Common myeloid progenitor, CD34-positive (primary cell): ENCODE measurements at places on chromosomes 3 and 15.

- no peak for DNase-seq
- no peak overlapping the region for H3K4me3 ChIP-seq
- no peaks in the 10 kb centered on the region for H3K36me3 ChIP-seq
These were observed 223.7 kb downstream of the FMN1 start for GRCh38 chr15:32970847-32971246.

GRCh38 chr3:184570489-184570888 lies 8.9 kb downstream of the EPHB3 start:
- peaks cover 29% of the 10 kb centered on the region for H3K4me1 ChIP-seq
- DNase-seq: no peak
- H3K36me3 ChIP-seq: no peaks in the 10 kb centered on the region
- no peak overlapping the region for H3K4me3 ChIP-seq
- H3K27me3 ChIP-seq: peaks cover 3% of the 10 kb centered on the region

DNA sequence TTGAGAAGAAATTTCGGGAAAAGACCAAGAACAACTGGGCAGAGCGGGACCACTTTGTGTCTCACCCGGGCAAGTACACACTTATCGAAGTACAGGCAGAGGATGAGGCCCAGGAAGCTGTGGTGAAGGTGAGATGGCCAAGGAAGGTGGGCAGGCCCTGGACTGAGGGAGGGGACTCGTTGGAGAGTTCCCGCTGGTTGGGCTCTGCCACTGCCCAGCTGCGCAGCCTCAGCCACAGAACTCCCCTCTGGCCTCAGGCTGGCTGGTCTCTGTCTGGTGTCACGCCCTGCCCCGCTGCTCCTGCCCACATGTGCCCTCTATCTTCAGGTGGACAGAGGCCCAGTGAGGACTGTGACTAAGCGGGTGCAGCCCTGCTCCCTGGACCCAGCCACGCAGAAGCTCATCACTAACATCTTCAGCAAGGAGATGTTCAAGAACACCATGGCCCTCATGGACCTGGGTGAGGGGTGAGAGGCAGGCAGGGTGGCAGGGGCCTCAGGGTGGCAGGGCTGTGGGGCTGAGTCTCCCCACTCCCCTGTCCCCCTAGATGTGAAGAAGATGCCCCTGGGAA lies 2.4 kb downstream of the PARP3 start:
- peaks cover 21% of the 10 kb centered on the region for H3K4me1 ChIP-seq
- no peaks in the 10 kb centered on the region for H3K27me3 ChIP-seq
- no peak overlapping the region for H3K4me3 ChIP-seq
- H3K27ac ChIP-seq: no peak overlapping the region
- no peak for DNase-seq
- no peaks in the 10 kb centered on the region for H3K36me3 ChIP-seq

DNA sequence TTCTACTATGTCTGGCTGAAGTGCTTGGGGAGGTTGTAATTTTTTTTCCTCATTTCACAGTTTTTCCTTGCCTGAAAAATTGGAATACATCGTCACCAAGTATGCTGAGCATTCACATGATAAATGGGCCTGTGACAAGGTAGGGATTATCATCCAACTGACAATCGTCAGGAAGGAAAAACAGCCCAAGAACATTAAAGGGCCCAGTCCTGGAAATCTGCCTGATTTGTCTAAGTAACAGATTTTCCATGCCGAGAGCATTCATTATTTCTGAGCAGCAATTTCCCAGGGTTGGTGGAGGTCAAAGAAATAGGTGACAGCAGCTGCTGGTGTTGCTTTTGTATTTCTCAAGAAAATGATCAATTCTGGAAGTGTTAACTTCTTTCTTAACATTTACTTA lies 226.0 kb upstream of the CHRM5 start:
- no peak for DNase-seq
- H3K36me3 ChIP-seq: no peaks in the 10 kb centered on the region
- no peak overlapping the region for H3K27ac ChIP-seq
- no peaks in the 10 kb centered on the region for H3K27me3 ChIP-seq
- H3K4me3 ChIP-seq: no peak overlapping the region

DNA sequence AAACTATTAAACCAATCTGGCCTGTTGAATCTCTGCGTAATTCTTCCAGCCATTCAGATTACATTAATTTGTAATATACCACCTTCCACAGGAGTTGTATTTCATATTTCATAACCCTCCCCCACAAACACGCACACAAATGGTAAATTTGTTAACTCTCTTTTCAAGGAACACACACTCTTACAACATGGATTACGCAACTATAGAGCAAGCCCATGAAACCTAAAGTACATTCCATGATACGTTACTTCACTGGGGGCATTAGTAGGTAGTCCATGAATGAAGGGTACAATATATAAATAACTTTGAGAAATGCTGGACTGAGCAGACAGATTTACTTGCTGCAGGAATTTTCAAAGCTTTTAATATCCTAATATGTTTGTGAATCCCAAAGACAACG lies 65.0 kb downstream of the TRIM69 start:
- H3K27me3 ChIP-seq: no peaks in the 10 kb centered on the region
- no peak for DNase-seq
- no peak overlapping the region for H3K4me3 ChIP-seq
- H3K27ac ChIP-seq: no peak overlapping the region
- no peaks in the 10 kb centered on the region for H3K4me1 ChIP-seq
